ENCODE measurements at places on chromosomes 7 and 10.

- DNase-seq = no peak
Measured at GRCh38 chr10:113555751-113556150, 2.9 kb downstream of the HABP2 start.

GRCh38 chr7:79091011-79091410 lies 362.5 kb downstream of the MAGI2 start:
- no peak for DNase-seq

- no peak for DNase-seq
Measured at GRCh38 chr7:1424041-1424440, 35.2 kb downstream of the MICALL2 start.

DNA sequence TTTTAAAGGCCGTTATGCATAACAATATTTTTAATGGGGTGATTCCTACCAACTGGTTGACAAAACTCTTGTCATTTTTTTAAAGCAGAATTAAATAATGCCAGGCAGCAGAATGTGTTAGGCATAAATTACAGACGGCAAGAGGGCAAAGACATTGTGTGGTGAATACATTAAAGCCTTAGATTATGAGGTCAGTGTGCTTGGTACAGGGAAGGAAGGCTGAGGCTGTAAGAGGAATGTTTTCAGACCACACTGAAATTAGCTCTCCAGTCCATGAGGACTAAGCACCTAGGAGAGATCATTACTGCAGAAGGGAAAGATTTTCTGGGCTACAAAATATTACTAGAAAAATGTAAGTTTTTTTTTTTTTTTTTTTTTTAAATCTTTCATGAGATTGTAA lies 312.8 kb upstream of the PRKCQ start:
- DNase-seq = no peak

- no peak for DNase-seq
Measured at GRCh38 chr10:92598321-92598720, 5.4 kb downstream of the KIF11 start.

- DNase-seq = no peak
Measured at GRCh38 chr7:140870003-140870402, 54.7 kb downstream of the BRAF start.

- no peak for DNase-seq
Measured at GRCh38 chr10:75062506-75063299, 48.8 kb upstream of the SAMD8 start.

DNA sequence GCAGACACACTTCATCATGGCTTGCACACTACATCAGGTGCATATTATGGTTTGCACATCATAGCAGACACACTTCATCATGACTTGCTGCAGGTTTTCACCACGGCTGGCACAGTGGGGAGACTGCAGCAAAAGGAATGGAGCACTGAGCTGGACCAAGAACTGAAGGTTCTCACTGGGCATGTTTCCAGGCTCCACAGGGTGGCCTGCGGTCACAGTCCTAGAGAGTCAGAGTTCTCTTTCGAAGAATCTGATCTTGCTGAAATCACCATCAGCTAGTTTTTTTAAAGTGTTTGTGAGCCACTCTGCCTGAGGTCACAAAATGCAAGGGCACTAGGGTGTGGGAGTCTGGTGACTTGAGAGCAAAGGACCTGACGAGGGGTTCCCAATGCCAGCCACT lies 140.4 kb upstream of the NPY start:
- DNase-seq = no peak

Measured in stimulated activated CD4-positive, alpha-beta T cell treated with anti-CD3 and anti-CD28 coated beads, Interleukin-12 subunit alpha, Interleukin-12 subunit beta, amount 100 ng/mL, for 4 hours (primary cell).